ENCODE measurements at places on chromosomes 11 and 22.

- no peak for DNase-seq
Measured at GRCh38 chr11:64817476-64817875, 7.1 kb upstream of the MEN1 start.

DNA sequence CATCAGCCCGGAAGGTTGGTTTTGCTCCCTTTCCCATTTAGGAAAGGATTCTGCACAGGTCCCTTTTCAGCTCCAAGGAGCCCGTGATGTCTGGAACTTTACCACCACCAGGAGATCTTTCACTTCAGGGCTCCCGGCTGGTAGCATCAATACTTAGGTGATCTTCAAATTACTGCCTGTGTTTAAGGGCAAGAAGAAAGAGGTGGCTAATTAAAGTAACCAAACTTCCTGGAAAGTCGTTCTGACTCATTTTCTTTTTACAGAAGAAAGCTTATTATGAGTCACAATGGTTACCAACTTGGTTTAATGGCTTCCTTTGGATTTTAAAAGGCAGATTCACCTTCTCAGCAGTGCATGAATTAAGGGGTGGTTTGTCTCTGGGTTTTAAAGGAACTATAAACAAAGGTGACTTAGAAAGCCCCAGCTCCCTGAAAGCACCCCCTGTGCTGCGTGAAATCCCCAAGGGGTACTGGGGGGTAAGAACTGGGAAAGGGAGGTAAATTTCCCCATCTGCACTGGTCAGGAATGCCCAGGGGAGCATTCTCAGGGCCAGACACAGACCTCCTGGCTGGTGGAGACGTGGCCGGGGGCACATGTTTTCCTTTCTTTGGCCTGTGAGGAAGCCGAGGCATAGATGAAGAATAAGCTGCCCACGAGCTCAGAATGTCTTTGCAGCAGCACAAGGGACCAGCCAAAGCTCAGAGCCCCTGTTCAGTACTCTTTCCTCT, 8.8 kb downstream of the POU2F3 start:
- DNase-seq: no peak

DNA sequence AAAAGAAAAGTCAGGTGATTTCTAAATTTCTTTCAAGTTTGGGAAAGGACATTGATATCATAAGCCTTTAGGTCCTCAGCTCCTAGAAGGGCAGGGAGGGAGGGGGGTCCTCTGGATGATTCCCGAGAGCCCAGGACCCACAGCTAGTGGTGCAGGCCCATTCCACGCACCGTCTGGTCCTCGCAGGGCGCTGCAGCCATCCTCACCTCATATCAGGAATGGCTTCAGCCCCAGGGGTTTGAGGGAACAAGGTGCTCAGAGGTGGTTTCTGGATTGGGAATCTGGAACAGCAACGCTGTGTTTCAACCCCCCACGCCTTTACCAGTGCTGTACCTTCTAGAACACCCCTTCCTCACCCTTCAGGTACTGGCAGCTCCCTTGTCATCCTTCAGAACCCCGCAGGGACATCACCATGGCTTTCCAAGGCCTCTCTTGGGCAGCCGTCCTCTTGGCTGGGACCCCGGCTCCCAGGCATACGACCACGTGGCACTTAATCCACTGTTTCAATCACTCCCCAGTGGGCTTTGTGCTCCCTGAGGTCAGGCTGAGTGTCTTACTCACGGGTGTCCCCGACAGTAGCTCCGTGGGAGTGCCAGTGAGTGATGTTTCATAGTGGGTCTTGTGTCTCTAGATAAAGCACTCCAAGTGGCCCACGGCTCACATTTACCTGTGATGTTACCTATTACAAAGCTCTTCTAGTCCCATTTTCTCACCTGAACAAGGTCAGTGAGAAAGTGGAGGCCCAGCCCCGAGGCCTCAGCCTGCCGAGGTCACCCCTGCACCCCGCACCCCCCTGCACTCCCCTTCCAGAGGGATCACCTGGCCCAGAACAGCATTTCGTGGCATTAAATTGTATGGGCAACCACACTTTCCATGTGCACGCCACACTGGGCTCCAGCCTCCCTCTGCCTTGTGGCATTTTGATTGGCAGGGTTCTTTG, 93.9 kb downstream of the MORC2 start:
- DNase-seq: no peak

DNA sequence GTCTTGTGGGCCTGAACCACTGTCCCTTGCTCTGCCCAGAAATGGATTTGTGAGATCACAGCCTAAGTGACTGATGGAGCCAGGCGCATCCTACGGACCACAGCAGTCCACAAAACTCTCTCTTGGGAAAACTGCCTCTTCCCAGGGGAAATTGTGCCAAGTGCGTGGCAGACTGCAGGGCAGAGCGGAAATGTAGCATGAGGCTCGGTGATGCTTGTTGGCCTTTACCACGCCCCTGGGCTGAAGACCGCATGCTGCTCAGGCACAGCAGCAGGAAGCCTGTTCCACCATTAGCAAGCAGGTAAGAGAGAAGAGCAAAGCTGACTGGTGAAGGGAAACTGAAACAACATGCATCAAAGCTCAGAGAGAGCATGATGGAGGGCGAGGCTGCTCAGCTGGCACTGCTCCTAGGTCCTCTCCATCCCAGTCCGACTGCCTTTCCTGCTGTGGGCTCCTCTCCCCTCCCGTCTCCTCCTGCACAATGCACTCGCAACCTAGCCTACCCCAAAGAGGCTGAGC, 26.5 kb upstream of the SCARF2 start:
- no peak for DNase-seq

GRCh38 chr11:95144313-95145235, 54.9 kb downstream of the ENDOD1 start:
- no peak for DNase-seq

DNA sequence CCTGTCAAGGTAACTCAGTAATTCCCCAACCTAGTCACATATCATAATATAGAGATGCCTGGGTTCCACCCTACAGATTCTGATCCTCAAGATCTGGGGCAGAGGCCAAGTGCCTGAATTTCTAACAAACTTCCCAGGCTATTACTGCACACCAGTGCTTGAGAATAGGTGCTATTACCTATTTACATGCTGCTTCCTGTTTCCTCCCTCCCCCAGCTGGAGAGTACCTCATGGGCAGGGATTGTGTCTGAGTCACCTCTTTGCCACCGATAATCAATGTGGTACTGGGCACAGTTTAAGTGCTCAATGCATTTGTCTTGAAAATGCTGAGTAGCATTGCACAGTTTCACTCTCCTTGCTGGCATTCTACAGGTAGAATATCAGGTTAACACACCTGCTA, 582.2 kb upstream of the CADM1 start:
- no peak for DNase-seq

- no peak for DNase-seq
Measured at GRCh38 chr11:70020336-70021214, 57.5 kb upstream of the ANO1 start.

DNA sequence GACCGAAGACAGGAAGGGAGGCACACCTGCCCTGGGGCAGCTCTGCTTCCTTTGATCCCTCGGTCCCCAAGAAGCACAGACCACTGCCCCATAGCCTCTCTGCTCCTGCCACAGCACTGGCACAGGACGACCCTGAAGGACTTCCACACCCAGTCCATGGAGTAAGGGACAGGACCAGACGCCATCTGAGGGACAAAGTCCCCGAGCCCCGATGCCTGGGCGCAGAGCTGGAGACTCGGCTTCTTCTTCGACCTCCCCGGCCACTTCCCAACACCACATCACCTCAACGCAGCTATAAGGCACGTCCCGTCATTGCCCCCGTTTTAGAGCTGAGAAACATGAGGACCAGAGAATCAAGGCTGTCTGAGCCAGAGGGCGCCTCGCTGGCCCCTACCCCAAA, 310.5 kb downstream of the BRD1 start:
- no peak for DNase-seq

- DNase-seq: no peak
Measured at GRCh38 chr11:28257761-28258160, 149.6 kb downstream of the METTL15 start.

DNA sequence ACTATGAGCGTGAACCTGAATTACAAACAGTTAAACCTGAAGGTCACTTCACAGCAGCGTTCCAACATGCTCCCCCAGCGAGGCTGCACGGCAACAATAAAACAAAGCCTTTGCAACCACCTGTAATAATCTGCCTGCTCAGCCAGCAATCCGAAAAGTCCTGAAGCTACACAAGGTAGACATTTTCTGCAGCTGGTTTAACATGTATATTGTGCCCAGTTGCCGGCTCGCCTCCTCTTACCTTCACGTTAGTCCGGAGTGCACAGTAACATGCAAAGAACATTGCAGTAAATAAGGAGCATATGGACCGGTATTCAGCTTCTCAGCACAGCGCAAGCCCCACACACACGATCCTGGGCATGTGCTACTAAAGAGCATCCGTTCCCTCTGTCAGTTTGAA, 704.3 kb downstream of the DLG2 start:
- no peak for DNase-seq

DNA sequence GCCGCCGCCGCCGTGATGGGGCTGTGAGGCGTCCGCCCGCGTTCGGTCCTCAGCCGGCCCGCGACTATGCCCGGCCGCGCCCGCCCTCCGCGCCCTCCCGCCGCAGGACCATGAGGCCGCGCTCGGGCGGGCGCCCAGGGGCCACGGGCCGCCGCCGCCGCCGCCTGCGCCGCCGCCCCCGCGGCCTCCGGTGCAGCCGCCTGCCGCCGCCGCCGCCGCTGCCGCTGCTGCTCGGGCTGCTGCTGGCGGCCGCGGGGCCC, 215 bp downstream of the ZNRF3 start:
- no peak for DNase-seq

GRCh38 chr11:13776134-13776815, 107.8 kb downstream of the FAR1 start:
- no peak for DNase-seq

DNA sequence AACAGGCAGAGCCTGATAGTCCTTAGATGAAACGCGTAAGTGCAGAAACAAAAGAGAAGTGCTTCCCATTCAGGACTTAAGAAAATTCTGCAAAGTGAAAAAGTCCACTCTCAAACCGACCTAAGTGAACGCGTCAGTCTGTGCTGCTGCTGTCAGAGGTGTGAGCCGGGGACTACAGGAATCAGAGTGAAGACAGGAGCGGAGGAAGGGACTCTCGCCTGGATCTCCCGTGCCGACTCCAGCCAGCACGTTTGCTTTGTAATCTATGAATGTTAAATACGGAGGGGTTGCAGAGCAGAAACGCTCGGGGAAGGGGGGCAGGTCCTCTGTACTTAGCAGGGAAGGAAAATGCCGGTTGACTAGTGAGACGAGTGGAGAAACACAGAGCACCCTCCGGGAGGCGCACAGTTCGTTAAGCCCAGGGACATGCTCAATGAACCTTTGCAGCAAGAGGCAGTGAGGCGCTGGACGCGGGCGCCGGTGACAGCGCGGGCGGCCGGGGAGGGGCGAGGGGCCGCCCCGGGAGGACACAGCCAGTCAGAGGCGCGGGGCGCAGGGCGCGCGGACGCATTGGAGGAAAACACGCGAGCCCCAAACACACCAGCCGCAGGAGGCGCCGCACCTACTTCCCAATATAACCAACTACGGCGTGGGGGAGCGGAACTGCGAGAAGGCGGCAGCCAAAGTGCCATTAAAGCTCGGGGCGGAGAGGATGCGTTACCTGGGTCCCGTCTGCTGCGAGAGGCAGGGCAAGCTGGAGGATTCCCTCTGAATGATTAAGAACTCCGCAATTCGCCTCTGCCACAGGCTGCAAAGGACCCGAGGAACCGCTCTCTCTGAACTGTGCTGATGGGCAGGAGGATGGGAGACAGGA, at the start of gene CNTN5:
CNTN5 (plus strand) TSS at position 598 of the 874 bp plus-strand sequence.
- DNase-seq: no peak

DNA sequence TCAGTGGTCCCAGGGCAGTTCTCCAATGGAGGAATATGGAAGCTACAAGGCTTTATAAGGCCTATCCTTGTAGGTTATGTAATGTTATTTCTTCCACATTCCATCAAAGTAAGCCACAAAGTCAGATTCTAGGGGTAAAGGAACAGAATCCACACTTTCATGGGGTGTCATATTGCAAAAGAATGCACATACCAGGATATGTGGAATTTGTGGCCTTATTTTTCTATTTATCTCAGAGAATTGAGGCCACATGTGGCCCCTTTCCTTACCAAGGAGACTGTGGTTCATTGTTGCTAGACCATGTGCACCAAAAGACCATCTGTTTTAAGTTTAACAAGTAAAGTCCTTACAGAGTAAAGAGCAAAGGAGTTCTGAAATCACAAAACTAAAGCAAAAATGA, 12.9 kb downstream of the LRRC4C start:
- no peak for DNase-seq
